ENCODE measurements at places on chromosomes 6 and 20.

- DNase-seq: no peak
These were observed 178.4 kb downstream of the DLL1 start for GRCh38 chr6:170112583-170112860.

DNA sequence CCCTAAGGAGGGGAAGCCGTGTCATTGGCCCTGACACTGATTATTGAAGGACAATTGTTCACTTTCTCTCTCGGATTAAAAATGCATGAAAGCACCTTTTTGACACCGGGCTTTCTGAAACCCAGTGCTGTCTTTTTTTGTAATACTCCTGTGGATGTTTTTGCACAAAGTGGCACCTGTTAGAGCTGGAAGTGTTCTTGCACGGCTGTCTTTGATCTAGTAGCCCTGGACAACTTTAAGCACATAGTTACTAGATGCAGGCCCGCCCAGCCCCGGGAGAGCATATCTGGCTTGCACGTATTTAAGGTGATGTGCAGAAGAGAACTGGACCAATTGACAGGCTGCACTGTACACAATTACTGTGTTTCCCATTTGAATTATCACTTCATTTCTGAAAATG lies 72.6 kb downstream of the ARID1B start:
- no peak for DNase-seq

- no peak for DNase-seq
These were observed 45.6 kb downstream of the LY86 start for GRCh38 chr6:6633898-6634734.

DNA sequence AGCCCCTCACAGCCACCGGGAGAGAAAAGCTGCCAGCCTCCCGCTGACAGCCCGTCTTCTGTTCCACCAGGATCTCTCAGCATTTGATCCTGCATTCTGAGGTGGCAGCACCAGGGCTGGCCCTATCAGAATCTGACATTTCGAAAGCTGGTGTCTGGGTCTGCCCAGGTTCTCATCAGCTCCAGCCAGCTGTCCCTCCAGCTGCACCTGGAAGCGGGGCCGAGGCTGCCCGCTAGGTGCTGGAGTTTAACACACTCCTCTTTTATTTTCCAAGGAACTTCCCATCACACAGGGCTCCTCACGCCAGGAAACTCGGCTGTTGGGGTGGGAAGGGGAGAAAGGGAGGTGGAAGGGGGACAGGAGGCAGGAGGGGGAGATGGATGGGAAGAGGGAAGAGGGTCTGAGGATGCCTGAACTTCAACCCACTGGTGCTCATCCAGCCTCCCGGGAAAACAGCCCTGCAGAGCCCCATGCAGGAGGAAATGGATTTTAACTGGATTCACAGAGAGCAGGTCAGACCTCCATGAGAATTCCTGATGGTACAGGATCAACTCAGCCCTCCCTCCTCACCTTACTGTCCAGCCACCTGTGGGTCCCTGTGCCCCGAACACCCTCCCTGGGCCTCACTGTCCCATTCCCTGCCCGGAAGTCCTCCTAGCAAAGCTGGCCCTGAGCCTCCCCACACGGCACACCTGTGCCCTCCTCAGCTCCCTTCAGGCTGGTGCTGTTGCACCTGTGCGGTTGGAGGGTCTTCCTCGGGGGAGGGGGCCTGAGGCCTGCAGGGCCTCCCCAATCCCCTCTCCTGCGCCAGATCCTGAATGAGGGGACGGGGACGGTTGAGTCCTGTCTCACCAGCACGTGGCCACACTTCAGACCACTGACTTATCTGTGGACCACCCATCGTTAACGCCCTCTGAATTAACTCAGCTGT lies 3.9 kb upstream of the LSM14B start:
- DNase-seq: no peak

- no peak for DNase-seq
These were observed 297.3 kb upstream of the FLRT3 start for GRCh38 chr20:14634665-14635064.

DNA sequence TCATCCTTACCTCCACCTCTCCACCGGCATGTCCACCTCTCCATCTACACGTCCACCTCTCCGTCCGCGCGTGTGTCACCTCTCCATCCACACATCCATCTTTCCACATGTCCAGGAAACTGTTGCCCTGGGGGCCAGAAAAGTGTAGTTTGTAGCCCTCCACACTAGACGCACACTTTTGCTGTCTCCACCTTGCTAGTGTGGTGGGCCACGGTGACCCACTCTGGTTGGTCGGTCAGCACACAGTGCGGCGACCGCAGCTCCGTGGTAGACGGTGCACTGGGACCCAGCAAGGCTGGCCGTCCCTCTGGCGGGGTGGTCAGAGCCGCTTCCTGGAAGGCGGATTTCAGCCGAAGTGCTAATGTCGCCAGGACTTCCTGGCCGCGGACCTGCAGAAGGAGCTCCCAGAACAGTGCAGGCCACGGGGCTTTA lies 268.6 kb downstream of the DLL1 start:
- no peak for DNase-seq

DNA sequence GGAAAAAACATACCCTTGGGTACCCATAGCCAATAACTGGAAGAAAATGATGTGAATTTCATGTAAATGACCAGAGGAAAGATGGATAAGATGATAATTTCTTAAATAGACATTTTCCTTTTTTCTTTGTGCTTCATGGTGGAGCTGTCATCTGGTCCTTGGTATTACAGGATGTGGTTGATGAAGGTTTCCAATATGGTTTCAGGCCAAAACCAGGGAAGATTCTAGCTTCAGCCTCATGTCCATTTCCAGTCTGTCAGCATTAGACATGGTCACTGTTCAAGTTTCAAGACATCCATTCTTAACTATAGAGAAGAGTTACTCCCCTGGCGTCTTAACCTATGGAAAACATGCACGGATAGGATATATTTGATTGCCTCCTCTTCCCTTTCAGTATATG lies 63.6 kb downstream of the SSR1 start:
- DNase-seq: no peak

- DNase-seq: peak; percentile 95
These were observed 8.7 kb upstream of the RAMACL start for GRCh38 chr6:166595061-166595780.

- no peak for DNase-seq
These were observed 135.1 kb upstream of the RAB32 start for GRCh38 chr6:146408583-146408982.

GRCh38 chr20:20525756-20526155 lies 157.9 kb downstream of the INSM1 start:
- no peak for DNase-seq

DNA sequence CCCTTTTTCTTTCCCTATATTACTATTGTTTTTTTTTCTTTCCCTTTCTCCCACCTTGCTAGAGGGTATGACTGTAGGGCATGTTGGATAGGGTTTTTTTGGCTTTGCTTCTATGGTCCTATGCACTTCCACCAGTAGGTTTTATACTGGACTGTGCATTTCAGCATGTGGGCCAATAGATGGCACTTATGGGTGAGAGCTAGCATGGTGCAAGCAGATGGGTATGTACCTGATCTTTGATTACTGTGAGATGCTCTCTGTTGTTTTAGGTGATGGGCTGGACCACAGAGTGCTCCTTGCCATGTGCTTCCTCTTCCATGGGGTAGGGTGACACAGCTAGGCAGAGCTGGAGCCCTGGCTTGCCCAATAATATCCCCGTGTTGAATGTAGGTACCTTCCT lies 128.5 kb upstream of the CHD6 start:
- DNase-seq: no peak
